ENCODE measurements at places on chromosomes 7 and 10.
A peak's percentile ranks its signal among the peaks of the same experiment; 100 is the strongest.

GRCh38 chr7:100430493-100431285 lies 1.1 kb downstream of the MEPCE start:
- DNase-seq, result no peak

- DNase-seq, result peak; percentile 40
Observed at GRCh38 chr7:130491841-130492522, at the start of gene MEST. Gene MEST (plus strand): TSS chr7:130492085. CDS start chr7:130492314, 229 bp downstream.

- DNase-seq, result peak; percentile 91
Observed at GRCh38 chr7:76069238-76069638, 21.3 kb downstream of the MDH2 start.

DNA sequence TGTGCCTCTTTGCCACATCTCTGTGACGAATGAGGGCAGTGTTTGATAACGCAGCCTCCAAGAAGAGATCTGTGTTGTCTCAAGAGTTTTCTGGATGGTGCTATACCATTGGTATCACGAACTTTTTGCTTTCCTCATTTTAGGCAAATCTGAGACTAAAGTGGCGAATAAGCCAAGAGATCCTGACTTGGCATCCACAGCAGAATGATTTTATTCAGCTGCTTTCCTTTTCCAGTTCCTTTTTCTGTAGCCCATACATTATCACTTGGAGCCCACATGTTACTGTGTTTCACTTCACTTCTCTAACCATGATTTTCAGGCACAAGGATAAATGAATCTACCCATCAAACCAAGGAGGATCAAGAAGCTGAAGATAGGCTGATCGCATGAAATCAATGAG lies 177.9 kb upstream of the PTN start:
- no peak for DNase-seq

- no peak for DNase-seq
Observed at GRCh38 chr7:99242682-99243081, 30.0 kb upstream of the MYH16 start.

GRCh38 chr7:150939052-150939451 lies 39.1 kb downstream of the KCNH2 start:
- DNase-seq, result no peak

GRCh38 chr10:112821038-112821437 lies 129.0 kb upstream of the TCF7L2 start:
- DNase-seq, result no peak

DNA sequence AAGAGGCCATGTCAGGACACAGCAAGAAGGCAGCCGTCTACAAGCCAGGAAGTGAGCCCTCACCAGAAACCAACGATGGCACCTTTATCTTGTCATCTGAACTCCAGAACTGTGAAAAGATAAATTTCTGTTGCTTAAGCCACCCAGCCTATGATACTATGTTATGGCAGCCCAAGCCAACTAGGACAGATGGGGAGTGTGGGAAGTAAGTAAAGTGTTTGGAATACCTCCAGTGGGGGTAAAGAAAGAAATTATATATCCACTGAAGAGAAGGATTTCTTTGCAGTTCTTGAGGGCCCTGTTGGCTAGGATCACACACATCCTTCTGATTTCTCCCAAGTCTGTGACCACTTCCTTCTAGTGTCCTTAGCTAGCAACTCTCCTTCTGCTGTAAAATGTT lies 384.4 kb downstream of the TNS3 start:
- no peak for DNase-seq

DNA sequence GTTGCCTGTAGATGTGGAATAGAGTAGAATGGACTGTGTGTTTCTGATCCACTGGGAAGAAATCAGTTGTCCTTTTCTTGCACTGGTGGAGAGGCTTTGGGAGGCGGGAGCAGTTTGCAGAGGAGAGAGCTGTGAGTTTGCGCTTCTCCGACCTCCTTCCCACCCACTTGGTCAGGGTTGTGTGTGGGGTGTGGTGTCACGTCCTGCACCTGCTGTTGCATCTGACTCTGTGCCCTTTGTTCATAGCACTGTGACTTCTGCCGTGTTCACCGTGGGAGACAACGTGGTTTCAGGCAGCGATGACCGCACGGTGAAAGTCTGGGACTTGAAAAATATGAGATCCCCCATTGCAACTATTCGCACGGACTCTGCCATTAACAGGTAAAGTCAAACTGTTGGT lies 67.8 kb downstream of the WDR37 start:
- no peak for DNase-seq

All from astrocyte (in vitro differentiated cells and primary cell).